ENCODE measurements at places on chromosomes 6 and 20. TPM values are rescaled to one million over a fixed set of nuclear protein-coding genes. Genes with fewer than 3 reads are reported as not detected.
A peak's percentile ranks its signal among the peaks of the same experiment; 100 is the strongest.

- no peak for DNase-seq
Measured at GRCh38 chr20:57829805-57830514, 120.1 kb upstream of the PMEPA1 start.

- DNase-seq = peak; percentile 49
Measured at GRCh38 chr20:47773371-47773786, 11.9 kb downstream of the SULF2 start.

DNA sequence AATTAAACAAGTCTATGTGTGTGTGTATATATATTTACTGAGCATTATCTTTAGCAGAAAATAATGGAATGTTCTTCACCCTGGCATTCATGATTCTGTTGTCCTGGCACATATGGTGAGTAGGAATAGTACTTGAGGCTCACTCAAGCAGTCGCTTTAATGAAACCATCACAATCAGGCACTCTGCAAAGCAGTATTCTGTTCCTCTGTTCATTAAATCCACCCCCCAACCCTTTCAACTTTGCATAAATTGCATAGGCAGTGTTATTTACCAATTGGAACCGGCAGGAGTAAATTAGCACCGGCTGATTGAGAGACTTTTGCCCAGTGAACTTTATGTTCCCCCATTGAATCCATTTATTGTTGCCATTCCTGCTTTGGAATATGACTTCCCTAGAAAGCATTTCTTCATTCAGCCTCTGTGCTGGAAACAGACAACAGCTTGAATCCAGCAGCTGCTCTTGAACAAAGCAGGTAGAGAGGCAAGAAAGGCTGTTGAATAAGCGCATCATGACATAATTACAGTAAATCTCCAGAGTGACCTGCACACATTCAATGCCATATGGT is 268.0 kb upstream of the RNF217 start:
- no peak for DNase-seq

- DNase-seq = peak; percentile 96
Measured at GRCh38 chr6:108684771-108685329, 124.1 kb downstream of the FOXO3 start.

- no peak for DNase-seq
Measured at GRCh38 chr20:17636523-17637412, 45.3 kb downstream of the RRBP1 start.

- no peak for DNase-seq
Measured at GRCh38 chr20:30612344-30612743, 645.1 kb upstream of the DEFB115 start.

DNA sequence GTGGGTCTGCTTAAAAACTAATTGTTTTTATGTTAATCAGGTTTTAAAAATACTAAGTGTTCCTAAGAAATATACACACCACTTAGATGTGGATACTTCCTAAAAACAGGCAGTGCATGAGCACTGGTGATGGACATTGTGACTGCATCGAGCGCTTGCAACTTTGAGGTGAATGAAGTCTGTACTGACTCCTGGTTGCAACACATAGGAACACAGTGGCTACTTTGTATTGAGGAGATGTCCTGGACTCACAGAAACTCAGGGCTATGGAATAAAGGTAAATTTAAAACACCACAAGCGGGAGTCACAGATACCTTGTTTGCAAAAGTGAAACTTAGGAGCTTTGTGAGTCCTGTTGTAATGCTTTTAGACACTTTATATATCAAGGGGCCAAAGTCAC is 55.6 kb upstream of the POLR1H start:
- DNase-seq = no peak

GRCh38 chr20:39289316-39289715 is 327.2 kb downstream of the DHX35 start:
- no peak for DNase-seq

- no peak for DNase-seq
Measured at GRCh38 chr6:89604653-89605052, 33.9 kb downstream of the LYRM2 start.

PRDM1 gene
- 4.7 TPM for total RNA-seq

FOXQ1 gene
- not detected for total RNA-seq

ADGRB3 gene
- total RNA-seq = under 0.01 TPM

TRDN gene
- total RNA-seq = not detected

DPPA5 gene
- not detected for total RNA-seq

PPP1R18 gene
- 77.4 TPM for total RNA-seq

Data from RPMI7951 (cell line).